ENCODE measurements at places on chromosomes 7 and 10.

DNA sequence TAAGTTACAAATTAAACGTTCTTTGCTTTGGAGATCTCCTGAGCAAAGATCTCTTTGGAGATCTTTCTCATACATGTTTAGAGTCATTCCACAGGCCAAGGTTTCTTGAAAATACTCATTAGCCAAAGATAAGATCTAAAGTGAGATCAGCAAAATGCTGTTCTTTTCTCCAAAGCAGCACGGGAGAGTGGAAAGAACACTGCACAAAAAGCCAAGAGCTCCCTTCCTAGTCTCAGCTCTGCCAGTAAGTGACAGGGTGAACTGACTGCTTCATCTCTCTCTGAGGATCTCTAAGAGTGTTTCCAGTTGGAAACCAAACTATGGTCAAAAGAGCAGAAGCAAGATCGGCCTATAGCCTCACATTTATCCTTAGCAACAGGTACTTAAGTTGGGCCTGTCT lies 168.4 kb upstream of the ASAH2 start:
- no peak for DNase-seq

GRCh38 chr10:34759161-34759836 lies 55.8 kb downstream of the PARD3 start:
- no peak for DNase-seq

GRCh38 chr7:38438970-38439369 lies 165.5 kb upstream of the TARP start:
- no peak for DNase-seq

- no peak for DNase-seq
Measured at GRCh38 chr7:137258552-137258951, 85.0 kb downstream of the PTN start.

GRCh38 chr10:4004990-4005389 lies 220.0 kb upstream of the KLF6 start:
- no peak for DNase-seq

- peak; percentile 19 for DNase-seq
Measured at GRCh38 chr10:13271552-13272163, 28.2 kb downstream of the PHYH start.

- DNase-seq = no peak
Measured at GRCh38 chr7:35012160-35012559, 25.1 kb downstream of the DPY19L1 start.

GRCh38 chr10:15879663-15880062 lies 19.4 kb upstream of the MINDY3 start:
- DNase-seq = no peak

DNA sequence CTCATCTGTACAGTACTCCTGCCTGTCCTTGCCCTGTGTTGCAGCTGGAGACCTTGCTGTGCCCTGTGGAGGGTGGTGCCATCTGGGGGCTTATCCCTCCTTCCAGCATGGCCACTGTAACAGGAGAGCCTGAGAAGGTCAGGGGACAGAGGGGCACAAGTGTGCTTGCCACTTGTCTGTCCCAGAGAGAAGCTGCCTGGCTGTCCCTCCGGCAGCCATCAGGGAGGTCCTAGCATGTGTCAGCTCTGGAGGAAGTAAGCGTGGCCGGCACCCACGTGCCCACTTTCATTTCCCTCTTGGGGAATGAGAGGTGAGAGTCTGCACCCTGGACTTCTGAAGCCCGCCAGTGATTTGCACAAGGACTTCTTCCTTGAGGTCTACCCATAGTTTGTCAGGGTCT lies 97.0 kb upstream of the PPIF start:
- no peak for DNase-seq

DNA sequence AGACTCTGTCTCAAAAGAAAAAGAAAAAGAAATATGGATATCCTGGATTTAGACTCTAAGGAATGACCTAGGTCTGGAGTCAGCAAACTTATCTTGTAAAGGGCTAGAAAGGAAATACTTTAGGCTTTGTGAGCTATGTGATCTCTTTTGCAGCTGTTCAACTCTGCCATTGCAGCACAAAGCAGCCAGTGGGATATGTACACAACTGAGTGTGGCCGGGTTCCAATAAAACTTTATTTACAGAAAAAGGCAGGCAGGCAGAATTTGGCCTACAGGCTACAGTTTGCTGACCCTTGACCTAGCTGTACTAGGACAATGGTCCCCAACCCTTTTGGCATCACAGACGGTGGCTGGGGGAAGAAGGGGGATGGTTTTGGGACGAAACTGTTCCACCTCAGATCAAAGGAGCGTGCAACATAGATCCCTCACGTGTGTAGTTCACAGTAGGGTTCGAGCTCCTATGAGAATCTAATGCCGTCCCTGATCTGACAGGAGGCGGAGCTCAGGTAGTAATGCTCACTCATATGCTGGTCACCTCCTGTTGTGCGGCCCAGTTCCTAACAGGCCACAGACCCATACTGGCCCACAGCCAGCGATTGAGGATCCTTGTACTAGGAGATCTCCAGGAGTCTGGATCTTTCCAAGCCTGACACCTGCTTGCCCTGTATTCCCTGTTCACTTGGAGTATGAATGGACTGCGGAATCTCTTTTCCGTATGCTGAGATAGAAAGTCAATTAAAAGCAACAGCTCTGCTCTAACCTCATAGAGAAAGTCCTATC lies 63.0 kb downstream of the CUL1 start:
- no peak for DNase-seq

GRCh38 chr10:70866424-70866823 lies 21.9 kb downstream of the PCBD1 start:
- no peak for DNase-seq

- DNase-seq = no peak
Measured at GRCh38 chr7:129160161-129160905, 15.8 kb downstream of the TSPAN33 start.

DNA sequence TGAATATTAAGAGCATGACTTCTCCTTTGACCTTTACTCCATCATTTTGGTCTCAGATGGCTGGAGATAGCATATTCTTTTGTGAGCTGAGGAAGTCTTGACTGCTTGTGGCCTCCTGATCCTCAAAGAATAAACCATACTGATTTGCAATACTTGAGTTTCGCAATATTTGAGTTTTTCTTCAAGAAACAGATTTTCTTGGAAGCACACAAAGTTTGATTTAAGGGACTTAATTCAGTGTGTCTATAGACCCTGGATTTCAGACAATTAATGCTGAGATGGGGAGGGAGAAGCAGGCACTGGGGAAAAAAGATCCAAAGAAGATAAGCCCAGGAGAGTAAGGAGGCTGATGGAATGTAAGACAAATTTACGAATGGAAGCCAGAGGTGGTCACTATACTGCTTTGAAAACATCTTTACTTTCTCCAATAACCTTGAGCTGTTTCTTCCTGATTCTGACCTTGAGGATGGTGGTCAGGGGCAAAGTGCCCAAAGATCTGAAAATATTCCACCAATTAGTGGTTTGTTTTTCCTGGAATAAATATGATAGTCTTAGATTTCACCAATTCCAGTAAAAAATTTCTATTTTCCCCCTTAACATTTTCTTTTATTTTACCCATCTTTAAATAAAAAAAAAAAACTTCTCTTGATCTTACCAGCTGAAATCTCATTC lies 7.5 kb downstream of the EPDR1 start:
- no peak for DNase-seq

DNA sequence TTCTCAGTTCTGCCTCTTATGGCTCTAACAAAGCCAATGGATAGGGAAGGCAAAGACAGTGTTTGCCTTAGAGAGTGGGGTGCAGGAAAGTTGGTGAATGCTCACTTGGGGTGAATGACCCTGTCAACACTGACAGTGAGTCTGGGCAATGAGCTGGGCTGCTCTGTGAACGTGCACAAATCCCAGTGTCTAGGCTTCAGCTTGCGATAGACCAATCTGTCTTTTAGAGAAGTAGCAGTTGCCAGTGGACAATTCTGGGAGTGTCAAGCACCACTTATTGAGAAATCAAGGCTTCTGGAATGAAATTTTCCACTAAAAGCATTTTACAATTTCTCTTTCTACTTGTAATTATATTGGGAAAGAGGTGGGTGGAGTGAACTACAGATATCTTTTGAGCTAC lies 141.4 kb downstream of the HERPUD2 start:
- no peak for DNase-seq

DNA sequence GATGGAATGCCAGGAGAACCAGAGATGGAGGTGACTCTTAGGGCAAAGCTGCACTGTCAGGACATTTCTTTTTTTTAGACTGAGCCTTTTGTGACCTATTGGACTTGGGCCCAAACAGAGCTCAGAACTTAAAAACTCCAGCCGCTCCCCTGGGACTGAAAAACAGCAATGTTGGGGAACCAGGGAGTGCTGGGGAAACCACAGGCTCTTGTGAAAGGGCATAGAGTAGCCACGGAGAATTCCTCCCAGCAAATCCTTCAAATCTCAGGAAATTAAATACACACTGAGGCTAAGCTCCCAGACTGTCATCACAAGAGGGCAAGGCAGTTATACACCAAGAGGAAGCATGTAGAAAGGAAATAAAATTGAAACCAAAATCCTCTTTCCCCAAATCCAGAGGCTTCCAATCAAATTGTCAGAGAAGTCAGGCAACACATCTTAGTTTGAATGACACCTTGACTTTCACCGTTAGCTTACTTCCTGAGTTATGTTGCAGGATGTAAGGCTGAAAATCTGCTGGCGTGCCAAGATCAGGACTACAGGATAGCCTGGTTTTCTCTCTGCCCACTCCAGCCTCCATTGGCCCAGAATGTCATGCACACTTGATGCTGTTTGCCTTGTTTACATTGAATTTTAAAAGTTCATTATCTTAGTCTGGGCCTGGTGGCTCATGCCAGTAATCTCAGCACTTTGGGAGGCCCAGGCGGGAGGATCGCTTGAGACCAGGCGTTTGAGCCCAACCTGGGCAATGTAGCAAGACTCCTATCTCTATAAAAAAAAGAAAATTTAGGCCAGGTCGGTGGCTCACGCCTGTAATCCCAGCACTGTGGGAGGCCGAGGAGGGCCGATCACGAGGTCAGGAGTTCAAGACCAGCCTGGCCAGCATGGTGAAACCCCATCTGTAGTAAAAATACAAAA lies 2.6 kb upstream of the RFC2 start:
- no peak for DNase-seq

- DNase-seq = no peak
Measured at GRCh38 chr7:32631021-32631420, 135.7 kb downstream of the AVL9 start.

- DNase-seq = no peak
Measured at GRCh38 chr7:128826916-128827247, 3.3 kb upstream of the FLNC start.

- DNase-seq = no peak
Measured at GRCh38 chr10:116819999-116820677, 29.2 kb upstream of the ENO4 start.

DNA sequence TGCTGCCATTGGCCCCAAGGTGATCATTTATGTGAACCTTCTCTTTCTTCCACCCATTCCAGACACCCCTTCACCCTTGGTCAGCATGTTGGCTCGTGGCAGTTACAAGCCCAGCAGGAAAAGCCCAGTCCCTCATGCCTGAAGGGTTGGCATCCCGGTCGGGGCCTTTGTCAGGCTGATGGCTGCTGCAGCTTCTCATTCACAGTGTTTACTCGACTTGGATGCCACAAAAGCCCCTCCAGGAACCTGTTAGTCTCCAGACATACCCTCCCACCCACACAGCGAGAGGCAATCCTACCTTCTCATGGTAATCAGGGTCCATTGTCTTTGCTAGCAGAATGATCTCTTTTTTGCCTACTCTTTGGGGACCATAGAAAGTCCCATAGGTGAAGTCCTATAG lies 200.8 kb upstream of the PFKP start:
- no peak for DNase-seq

DNA sequence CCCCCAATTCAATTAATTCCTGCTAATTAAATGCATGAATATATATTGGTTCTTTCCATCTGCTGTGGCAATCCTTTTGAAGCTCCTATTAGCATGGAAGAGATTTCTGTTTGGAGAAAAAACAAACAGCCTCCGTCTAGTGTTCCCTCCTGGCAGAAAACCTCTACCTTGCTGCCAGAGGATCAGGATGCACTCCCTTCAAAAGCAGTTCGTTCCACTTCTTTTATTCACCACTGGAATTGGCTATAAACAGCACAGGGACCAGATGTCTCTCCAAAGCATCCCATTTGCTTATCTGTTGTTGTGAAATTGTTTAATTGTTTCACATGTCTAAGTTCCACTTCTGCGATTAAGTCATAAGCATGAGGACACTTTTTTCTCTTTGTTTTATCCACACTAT lies 77.8 kb upstream of the PTN start:
- no peak for DNase-seq

DNA sequence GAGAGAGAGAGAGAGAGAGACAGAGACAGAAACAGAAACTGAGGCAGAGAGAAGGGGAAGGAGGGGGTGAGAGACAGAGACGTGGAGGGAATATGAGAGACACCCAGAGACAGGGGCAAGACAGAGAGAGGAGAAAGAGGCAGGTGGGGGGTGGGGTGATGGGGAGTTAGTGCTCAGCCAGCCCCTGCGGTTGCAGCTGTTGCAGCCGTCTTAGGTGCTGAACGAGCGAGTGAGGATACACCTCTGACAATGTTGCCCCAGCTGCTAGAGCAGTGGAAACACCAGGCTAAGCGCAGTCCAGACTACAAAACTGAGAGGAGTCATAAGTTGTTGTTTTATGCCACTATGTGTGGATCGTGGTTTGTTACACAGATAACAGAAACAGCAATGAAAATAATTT lies 328.2 kb upstream of the SHH start:
- no peak for DNase-seq

- no peak for DNase-seq
Measured at GRCh38 chr7:80929619-80930018, 10.8 kb upstream of the SEMA3C start.

DNA sequence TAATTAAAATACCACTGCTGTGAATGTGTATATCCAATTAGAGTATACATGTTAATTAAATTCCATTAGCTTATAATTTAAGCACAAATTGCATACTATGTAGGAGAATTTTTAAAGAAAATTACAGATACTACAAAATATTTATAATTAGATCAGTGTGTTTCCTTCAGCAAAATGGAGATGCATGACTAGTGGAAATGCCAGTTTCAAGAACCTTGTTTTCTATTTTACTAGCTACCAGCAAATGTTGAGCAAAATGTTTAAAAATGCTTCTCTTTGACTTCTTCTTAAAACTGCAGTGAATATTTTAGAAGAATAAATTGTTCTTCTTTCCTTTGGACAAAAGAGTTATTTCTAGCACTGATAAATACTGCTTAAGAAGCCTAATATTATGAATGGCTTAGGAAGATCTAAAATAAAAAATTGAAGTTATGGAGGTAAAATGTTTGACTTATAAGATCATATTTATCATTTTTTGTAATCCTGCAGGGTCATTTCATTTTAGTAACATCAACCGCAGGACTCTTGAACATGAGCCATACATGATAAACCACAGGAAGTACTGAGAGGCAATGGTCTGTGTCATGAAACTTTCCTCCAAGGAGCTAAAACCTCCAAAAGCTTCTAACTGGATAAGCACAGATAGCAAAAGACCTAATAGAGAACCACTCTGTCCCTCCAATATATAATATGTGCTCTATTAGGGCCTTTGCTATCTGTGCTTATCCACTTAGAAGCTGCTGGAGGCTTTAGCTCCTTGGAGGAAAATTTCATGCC lies 1066.0 kb upstream of the CELF2 start:
- no peak for DNase-seq

GRCh38 chr7:33185786-33186185 lies 56.4 kb downstream of the BBS9 start:
- DNase-seq = no peak
